ENCODE measurements at places on chromosomes 16 and 17.

- no peak for DNase-seq
Measured at GRCh38 chr17:57275071-57275764, 18.9 kb downstream of the MSI2 start.

- no peak for DNase-seq
Measured at GRCh38 chr16:85026703-85027102, 892 bp upstream of the KIAA0513 start.

DNA sequence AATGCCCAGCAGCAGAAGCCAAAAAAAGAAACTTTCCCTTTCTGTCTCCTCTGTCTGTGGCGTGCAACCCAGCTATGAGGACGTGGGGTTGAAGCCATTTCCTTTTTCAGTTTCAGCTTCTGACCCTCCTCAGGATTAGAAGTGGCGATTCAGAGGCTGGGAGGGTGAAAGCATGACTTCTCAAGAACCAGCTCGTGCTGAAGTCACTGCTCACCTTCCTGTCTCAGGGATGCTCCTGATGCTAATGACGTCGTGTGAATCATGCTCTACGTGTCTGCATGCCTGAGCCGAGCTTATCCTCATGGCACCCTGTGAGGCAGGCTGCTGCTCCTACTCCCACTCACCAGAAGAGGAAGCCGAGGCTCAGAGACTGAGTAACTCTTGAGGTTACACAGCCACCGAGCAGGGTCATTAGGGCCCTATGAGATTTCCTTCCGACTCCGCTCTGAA lies 5.7 kb upstream of the LPO start:
- no peak for DNase-seq

DNA sequence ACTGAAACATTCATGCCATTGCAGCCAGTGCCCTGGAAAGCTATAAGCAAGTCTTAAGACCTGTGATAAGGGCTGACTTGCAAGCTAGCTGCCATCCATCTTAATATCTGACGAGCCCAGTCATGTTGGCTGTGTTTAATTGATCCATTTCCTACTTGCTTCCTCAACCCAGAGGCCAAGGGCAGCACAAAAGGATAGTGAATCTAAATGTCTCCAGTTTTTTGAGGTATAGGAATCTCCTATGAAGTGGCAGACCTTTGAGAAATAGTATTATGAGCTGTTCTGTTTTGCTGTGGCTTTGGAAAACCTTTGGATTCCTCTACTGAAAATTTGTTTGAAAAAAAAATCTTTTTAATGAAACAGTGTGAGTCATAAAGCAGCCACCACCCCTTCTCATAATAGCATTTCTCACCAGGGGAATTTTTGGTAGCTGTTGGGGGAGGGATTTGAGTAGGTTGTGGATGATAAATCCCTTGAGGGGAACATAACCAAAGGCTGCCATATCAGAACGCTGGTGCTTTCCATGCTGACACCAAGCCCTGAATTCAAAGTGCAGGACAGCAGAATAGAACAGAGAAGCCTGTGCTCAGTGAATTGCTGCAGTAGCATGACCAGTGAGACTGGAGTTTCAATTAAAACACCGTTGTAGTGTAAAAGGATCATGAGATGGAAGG lies 12.9 kb downstream of the ZNRF1 start:
- DNase-seq, result no peak

GRCh38 chr17:42276609-42277341 lies 584 bp upstream of the STAT5B start:
- DNase-seq, result no peak

- DNase-seq, result no peak
Measured at GRCh38 chr16:88879788-88880055, 13.3 kb upstream of the PABPN1L start.

- DNase-seq, result no peak
Measured at GRCh38 chr16:12201216-12201615, 224.7 kb downstream of the SNX29 start.

DNA sequence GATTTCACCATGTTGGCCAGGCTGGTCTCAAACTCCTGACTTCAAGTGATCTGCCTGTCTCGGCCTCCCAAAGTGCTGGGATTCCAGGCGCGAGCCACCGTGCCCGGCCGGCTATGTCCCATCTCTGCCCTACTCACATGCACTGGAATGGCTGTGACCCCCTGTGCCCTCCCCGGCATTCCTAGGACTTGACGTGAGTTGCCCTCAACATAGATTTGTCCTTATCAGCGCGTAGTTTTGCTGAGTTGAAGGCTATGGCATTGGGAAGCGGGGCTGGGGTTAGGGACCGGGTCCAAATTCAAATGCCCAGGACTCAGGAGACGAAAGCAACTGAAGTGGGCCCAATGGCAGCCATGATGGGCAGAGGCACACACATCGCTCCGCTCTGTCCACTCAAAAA lies 5.8 kb downstream of the UNC13D start:
- DNase-seq, result no peak

DNA sequence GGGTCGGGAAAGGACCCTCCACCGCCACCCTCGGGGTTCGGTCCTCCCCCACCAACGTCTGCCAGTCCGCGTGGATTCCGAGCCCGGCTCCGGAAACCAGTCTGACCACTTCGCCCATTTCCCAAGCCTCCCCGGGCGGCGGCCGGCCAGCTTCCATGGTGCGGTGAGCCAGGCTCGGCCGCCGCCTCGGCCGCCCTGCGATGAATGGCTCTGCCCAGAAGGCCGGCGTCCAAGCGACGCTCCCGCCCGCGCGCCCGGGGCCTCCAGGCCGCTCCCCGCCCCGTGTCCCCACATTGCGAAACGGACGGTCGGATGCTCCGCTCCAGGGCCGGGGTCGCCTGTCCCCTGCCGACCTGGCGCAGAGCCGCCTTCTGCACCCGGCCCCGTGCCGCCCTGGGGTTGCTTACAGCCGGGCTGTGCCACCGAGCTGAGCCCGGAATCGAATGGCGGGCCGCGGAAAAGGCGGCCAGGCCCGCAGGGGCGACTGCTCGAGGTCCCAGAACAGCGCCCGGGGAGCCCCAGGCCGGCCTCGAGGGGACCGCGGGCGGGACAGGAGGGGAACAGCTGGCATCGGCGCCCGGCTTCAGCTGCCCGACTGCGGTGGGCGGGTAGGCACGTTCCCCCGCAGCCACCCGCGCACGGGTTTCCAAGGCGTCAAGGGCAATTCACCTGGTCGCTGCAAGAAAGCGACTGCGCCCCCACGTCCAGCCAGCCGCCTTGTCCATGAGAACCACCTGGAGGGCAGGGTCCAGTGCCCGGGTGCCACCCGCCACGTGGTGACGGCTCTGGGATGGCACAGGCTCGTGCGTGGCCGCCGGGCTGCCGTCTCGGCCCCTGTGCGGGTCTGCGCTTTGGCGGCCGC lies 18.3 kb upstream of the CBX8 start:
- no peak for DNase-seq

DNA sequence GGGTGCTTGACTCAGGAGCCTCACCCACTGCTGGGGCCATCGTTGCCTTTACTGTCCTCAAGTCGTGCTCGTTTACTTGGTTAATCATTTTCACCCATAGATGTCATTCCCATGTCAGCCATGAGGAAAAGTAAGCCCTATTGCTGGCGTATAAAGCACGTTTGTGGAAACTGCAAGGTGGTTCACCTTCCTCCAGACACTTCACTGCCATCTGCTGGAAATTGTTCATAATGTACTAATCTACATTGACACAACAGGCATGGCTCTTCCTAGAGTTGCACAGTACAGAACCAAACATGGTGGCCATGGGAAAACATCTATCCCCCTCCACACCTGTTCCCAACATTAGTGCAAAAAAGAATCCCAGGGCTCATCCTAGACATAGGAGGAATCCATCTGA lies 116.6 kb downstream of the ZNF18 start:
- no peak for DNase-seq

GRCh38 chr17:47605011-47605410 lies 44.7 kb upstream of the KPNB1 start:
- DNase-seq, result no peak

- DNase-seq, result no peak
Measured at GRCh38 chr16:21260870-21261791, 17.0 kb downstream of the CRYM start.

DNA sequence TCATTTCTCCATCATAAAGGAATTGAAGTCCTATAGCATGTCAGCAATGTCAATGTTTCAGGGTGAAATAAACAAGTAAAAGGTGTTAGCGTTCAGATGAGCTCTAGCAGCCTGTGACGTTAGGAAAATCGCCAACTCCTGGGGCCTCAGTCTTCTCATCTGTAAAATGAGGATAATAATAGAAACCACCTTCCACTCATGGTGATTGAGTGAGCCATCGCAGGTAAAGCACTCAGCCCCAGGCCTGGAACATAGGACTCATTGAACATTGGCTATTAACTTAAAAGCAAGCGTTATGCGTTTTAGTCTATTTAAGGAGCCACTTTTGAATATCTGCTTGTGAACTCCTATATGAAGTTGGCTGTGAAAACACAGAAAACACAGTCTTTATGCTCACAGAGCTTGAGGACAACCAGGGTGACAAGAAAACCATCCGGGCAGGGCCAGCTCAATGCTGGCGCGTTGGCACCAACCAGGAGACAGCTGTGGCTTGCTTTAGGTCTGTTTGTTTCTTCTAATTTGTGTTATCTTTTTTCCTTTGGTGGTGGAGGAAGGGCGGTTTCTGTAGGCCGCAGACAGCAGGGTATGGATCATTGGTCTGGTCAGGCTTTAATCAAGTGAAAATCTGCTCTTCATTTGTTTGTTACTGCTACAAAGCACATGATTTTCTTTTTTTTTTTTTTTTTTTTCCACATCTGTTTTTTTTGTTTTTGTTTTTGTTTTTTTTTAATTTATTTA lies 35.7 kb upstream of the MED9 start:
- DNase-seq, result no peak

- DNase-seq, result no peak
Measured at GRCh38 chr16:72853575-72854266, 194.2 kb downstream of the ZFHX3 start.

DNA sequence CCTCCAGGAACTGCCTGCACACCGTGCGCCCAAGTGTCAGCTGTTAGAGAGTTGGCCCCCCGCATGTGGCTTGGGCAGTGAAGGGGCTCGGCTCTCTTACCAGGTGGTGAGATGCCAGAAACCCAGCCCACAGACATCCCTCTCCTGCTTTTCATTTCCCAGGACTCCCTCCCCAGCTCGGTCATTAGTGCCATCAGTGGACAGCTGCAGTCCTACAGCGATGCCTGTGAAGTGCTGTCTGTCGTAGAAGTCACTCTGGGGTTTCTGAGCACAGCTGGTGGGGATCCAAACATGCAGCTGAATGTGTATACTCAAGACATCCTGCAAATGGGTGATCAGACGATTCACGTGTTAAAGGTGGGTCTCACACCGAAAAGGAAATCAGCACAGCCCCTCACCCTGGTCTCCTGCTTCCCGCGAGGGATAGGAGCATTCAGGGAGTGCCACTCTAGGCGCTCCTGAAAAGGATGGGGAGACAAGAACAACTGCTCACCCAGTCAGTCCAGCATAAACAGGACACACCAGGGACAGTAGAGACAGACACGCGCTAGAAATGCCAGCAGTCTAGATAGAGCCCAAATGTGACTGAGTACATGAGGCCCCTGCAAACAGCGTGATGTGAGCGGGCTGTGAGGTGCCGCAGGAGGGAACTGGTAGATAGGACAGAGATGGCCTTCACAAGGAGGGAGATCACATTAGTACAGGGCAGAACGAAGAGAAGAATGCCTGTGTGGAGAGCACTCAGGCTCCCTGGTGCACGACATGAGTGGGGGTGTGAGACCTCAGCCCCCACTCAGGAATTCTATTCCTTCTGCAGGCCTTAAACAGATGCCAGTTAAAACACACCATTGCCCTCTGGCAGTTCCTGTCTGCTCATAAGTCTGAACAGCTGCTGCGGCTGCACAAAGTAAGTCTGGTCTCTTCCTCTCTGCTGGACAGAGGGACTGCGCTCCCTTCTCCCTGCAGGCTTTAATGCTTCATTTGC lies 25.7 kb upstream of the ENDOV start:
- no peak for DNase-seq

GRCh38 chr17:3976675-3977171 lies 12.5 kb upstream of the ATP2A3 start:
- DNase-seq, result no peak

DNA sequence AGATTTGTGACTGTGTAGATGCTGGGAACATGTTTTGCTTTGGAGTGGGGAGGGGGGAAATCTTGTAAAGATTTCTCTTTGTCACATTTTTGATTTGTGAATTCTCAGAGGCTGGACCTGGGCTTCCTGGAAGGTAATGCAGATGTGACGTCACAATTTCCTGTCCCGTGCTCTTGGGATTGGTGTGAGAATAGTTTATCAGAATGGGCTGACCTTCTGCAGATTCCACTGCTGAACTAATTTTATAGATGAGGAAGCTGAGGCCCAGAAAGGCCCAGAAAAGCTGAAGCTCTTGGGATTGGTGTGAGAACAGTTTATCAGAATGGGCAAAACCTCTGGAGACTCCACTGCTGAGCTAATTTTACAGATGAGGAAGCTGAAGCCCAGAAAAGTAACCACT lies 34.0 kb downstream of the HS3ST3B1 start:
- DNase-seq, result no peak

DNA sequence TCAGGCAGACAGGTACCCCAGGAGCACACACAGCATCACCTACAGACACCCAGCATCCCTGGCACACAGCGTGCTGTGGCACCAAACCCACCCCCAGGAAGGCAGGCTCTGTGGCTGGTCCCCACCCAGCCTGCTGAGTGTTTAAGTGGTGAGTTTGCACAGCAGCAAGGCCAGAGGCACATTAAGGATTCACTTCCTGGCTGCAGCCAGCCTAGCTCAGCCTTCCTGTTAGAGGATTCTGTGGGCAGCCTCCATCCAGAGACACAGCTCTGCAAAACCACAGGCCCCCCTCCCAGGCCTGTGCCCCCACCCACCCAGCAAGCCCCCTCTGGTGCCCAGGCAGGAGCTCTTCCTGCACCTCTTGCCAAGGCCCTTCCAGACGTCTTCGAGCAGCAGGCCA lies 36.1 kb upstream of the PHB1 start:
- DNase-seq, result no peak

- DNase-seq, result no peak
Measured at GRCh38 chr17:12070561-12070960, 49.9 kb downstream of the MAP2K4 start.

GRCh38 chr17:1880851-1881630 lies 51.2 kb downstream of the RPA1 start:
- DNase-seq, result no peak

- no peak for DNase-seq
Measured at GRCh38 chr17:49871211-49871610, 23.3 kb upstream of the TAC4 start.

- no peak for DNase-seq
Measured at GRCh38 chr16:67235816-67236562, 9.1 kb downstream of the TMEM208 start.

GRCh38 chr17:35129154-35129972 lies 7.9 kb downstream of the FNDC8 start:
- no peak for DNase-seq

GRCh38 chr17:44988044-44988942 lies 20.2 kb upstream of the C1QL1 start:
- no peak for DNase-seq

DNA sequence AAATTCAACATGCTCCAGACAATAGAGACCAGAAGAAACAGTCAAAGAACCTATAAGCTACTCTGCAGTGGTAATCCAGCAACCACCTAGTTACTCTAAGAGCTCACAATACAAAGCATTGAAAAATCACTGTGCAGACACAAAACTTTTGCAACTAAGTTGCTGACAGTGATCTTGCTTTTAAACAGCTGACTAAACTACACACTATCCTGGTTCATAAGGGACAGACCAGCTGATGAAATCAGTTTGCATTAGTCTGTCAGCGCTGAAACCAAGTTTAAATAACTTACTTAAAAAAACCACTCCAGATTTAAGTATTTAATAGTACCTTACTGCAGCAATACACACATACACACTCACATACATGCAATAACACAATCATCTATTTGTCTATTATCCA lies 4.6 kb downstream of the VEZF1 start:
- DNase-seq, result no peak

Measured in activated T-cell treated with anti-CD3 and anti-CD28 coated beads for 1 hour (primary cell).